ENCODE measurements at places on chromosomes 3 and 15. TPM values are rescaled to one million over a fixed set of nuclear protein-coding genes. Genes with fewer than 3 reads are reported as not detected.

The NAALADL2 gene
- 6.5 TPM for total RNA-seq

DNA sequence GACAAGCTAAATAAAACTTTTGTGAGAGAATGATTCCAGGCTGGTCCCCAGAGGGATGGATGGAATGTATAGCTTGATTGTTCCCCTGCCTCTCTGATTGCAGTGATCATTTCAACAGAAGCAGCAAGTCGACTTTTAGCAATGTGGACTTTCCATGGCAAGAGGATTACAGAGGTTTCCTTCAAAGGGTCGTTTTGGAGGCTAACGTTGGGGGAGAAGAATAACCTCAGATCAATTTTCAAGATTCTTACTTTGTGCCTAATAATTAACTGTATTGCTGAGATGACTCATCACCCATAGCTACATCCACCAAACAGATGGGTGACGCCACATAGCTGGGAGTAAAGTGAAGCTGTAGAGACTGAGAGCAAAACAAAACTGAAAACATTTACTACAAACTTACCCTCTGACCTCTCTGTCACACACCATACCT is 79.9 kb downstream of the GTPBP8 start:
- DNase-seq, result no peak

GRCh38 chr15:74873756-74874424 is 725 bp upstream of the SCAMP2 start:
- no peak for DNase-seq

GRCh38 chr3:72593881-72594397 is 254.3 kb downstream of the SHQ1 start:
- DNase-seq, result no peak

- no peak for DNase-seq
Observed at GRCh38 chr3:126995926-126996512, 13.1 kb downstream of the PLXNA1 start.

The SAMD7 gene
- not detected for total RNA-seq

GRCh38 chr15:73331501-73331900 is 37.3 kb downstream of the HCN4 start:
- no peak for DNase-seq

The ARNT2 gene
- 3.6 TPM for total RNA-seq

The IL5RA gene
- total RNA-seq, result 0.46 TPM

The DUOXA2 gene
- not detected for total RNA-seq

DNA sequence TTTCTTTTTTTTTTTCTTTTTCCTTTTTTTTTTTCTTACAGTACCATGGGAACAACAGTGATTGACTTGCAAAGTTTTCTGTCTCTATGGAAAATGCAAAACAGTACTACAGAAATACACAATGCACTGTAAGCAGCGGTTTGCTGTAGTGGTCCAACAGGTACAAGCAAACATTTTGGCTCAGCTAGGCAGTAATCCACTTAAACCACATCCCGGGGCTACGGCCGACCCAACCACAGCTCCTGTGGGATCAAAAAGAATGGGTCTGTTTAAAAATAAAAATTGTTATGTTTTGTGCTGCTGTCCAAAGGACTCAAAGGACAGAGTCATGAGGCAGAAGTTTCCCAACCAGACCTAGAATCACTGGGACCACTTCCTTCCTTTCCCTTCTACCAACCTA is 667.1 kb upstream of the ADAMTS9 start:
- DNase-seq, result no peak

The LTK gene
- 0.84 TPM for total RNA-seq

The NOX5 gene
- 0.56 TPM for total RNA-seq

- DNase-seq, result no peak
Observed at GRCh38 chr3:59877263-59878037, 827.6 kb upstream of the CFAP20DC start.

GRCh38 chr3:173770011-173770410 is 372.5 kb downstream of the NLGN1 start:
- no peak for DNase-seq

- no peak for DNase-seq
Observed at GRCh38 chr15:47688573-47689086, 28.7 kb upstream of the SEMA6D start.

GRCh38 chr3:82122554-82123345 is 361.3 kb upstream of the GBE1 start:
- DNase-seq, result no peak

DNA sequence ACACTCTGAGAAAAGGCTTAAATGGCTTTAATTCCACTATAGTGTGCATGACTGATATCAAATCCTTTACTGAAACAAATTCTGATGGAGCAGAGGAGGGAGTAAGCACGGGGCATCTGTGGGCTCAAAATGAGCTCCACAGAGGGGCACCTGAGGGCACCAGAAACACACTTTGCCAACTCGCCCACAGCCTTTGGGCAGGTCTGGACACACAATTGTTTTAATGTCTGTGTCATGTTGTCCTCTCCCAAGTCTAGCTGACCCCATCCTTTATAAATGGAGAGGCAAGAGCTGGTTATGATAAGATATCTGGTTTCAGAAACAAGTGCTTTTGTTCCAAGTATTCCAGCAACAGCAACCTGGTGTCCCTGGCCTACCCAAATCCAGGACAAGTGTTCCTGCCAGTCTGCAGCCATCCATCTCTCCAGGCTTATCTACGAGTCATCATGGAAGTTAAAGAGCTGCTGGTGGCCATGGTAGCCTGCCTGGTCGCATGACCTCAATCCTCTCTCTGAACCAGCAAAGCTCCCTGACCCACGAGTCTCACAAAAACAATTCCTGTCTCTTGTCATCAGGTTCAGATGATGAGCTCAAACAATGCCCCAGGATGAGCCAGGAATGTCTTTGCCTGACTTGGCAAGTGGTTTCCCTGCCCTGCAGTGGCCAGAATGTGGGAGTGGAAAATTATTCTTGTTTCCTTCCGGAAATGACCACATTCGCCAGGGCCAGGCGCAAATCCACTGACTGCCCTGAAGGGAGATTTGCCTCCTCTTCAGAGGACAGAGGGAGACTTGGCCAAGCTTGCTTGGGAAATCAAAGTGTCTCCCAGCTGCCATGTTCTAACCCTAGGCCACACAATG is 64.4 kb upstream of the TPM1 start:
- DNase-seq, result no peak

The ARPIN gene
- 12.3 TPM for total RNA-seq

GRCh38 chr15:28919201-28919635 is 33.4 kb downstream of the APBA2 start:
- no peak for DNase-seq

DNA sequence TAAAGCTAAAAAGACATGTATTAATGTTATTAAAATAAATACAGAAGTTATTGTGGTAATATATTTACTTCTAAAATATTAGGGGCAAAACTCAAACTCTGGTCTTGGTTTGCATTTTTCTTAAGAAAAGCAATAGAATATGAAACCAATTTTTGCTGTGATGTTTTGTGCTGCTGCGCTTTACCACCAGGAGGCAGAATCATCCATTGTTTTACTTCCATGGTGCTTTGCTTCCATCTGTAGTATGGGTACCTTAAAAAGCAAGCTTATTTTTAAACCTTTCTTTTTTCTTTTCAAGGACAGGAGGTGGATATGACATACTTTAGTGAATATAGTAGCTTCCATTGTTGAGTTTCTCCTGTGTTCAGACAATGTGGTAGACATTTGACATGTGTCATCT is 46.6 kb upstream of the MRPL3 start:
- no peak for DNase-seq

DNA sequence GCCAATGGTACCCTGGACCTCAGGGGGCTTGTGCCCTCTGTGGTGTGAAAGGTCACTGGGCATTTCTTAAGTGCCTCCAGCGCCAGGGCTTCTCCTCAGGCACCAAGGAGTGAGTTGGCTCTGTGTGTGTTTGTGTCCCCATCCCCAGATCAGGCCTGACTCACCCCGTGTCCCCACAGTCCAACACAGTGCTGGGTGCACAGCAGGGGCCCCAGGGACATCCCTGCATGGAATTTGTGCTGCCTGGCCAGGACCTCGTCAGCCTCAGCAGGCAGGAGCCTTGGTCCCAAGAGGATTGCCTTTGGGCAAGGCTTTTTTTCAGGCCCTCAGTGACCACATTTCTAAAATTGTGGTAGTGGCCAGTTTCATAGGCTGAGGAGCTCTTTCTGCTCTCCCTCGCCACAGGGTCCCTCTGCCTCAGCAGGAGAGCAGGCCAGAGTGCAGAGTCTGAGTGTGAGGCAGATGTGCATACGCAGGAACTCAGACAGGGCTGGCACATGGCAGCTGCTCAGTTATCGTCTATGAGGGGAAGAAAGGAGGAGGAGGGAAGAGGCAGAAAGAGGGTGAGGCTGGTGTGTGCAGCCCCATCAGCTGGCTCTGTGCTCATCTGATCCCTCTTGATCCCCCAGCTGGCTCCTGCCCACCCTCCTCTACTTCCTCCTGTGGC is 215.6 kb downstream of the RPLP1 start:
- no peak for DNase-seq

Data from omental fat pad (tissue), 4 donors.